Astrocyte (in vitro differentiated cells and primary cell): ENCODE measurements at places on chromosomes 1 and 21. TPM values are rescaled to one million over a fixed set of nuclear protein-coding genes. Genes with fewer than 3 reads are reported as not detected.

GRCh38 chr1:107048241-107048640 is 8.2 kb upstream of the PRMT6 start:
- no peaks in the 10 kb centered on the region for H3K4me1 ChIP-seq
- DNase-seq = no peak
- H3K36me3 ChIP-seq = no peaks in the 10 kb centered on the region
- no peak overlapping the region for H3K4me3 ChIP-seq
- H3K27me3 ChIP-seq = no peaks in the 10 kb centered on the region
- no peak overlapping the region for H3K27ac ChIP-seq

DNA sequence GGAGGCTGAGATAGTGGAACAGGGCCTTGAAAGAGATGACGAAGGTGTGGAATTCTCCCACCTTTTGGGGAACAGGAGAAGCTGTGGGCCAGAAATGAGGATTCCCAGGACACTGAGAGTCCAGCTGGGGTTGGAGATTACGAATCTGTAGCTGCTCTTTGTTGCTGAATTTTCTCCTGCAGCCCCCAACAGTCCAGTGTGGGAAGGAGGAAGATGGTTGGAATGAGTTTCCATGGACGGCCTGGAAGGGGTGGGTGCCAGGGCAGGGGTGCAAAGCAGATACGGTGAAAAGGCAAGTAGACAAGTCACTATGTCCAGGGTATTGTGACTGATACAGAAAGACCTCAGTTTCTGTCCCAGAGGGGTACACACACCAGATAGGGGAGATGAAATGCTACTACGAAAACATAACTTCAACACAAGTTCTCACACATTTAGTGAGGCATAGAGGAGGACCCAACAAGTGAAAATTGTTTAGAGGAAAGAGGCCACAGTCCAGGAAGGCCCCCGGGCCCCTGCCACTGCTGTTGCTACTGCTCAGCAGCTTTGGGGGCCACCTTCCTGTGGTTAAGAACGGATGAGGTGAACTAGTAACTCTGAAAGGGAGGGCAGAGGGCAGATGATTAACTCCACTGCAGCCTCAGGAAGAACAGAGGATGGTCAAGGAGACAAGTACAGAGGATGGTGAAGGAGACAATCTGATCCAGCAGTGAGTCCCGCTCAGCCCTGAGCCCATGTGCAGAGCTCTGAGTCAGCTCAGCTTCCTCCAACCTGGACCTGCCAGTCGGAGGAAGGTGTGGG is 7.3 kb downstream of the CD244 start:
- no peaks in the 10 kb centered on the region for H3K27me3 ChIP-seq

- DNase-seq = peak; percentile 28
- no peaks in the 10 kb centered on the region for H3K4me1 ChIP-seq
- no peaks in the 10 kb centered on the region for H3K36me3 ChIP-seq
- H3K4me3 ChIP-seq = no peak overlapping the region
Observed at GRCh38 chr1:229127301-229127700, 143.6 kb upstream of the RAB4A start.

Gene OR2M3
- total RNA-seq = not detected in 2 replicates

Gene IL10
- not detected in 2 replicates for total RNA-seq

Gene IL12RB2
- 0.11 TPM in 1 of 2 replicates, not detected in the other for total RNA-seq

Gene LAMC1
- 270 and 284 TPM in 2 replicates for total RNA-seq

Gene WNT4
- 0.91 and 1.2 TPM in 2 replicates for total RNA-seq
